Fibroblast of the conjunctiva (primary cell): ENCODE measurements at places on chromosomes 7 and 10.

GRCh38 chr7:143129477-143129876 lies 2.4 kb upstream of the PIP start:
- no peak for DNase-seq

DNA sequence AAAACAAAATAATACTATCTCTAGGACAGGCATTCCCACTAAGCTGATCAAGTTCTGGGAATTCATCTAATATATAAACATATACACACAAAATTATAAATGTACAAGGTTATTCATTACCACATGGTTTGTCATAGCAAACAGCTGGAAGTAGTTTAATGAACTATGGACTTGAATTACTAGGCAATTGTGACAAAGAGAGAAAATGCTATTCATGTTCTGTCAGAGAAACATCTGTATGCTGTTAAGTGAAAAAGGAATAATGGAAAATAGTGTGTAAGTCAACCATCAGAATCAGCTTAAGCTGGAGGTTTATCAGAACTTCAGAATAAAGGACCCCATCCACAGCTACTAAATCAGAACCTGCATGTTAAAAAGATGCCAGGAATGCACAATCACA lies 2.8 kb downstream of the ZNF248 start:
- peak; percentile 12 for DNase-seq

DNA sequence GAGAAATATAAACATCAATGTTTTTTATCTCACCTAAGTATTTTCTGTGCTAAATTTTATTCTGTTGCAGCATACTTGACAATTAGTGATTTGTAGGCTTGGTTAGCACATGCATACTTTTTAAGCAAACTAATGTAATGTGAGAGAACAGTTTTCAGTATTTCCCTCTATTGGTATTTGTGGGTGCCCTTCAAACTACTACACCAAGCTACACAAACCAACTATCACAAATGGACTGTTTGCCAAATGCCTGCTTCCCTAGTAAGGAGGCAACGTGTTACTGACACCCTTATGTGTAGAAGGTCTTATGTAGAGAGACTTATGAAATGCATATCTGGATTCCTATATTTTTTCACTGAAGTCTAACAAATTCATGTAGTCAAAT lies 98.4 kb upstream of the FZD1 start:
- DNase-seq, result no peak

GRCh38 chr7:138163800-138164199 lies 87.5 kb downstream of the AKR1D1 start:
- DNase-seq, result no peak

- peak; percentile 40 for DNase-seq
Measured at GRCh38 chr7:34061149-34061548, 155.8 kb downstream of the BMPER start.

- no peak for DNase-seq
Measured at GRCh38 chr7:94436700-94437099, 42.0 kb downstream of the COL1A2 start.

GRCh38 chr7:20491284-20491683 lies 124.2 kb upstream of the ABCB5 start:
- DNase-seq, result no peak

GRCh38 chr10:28326516-28327490 lies 23.9 kb upstream of the MPP7 start:
- no peak for DNase-seq

- no peak for DNase-seq
Measured at GRCh38 chr7:109498131-109498530, 928.5 kb downstream of the DNAJB9 start.

DNA sequence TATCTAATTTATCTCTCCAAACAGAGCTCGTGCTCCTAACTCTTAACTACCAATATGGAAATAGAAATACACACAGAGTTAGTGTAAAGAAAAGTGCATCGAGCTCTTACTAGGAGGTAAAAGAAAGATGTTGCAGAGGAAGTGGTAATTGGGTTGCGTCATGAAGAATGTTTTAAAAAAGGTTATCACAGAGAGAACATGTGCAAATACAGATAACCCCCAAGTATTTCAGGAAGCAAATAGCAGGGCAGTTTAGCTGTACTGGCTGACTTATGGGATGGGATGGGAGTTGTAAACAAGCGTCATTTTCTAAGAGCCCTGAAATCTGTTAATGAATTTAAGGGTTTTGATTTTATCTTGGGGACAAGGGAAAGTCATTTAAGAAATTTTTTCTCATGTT lies 153.9 kb downstream of the AGMO start:
- no peak for DNase-seq

GRCh38 chr10:85459906-85460305 lies 906.7 kb downstream of the GRID1 start:
- no peak for DNase-seq

DNA sequence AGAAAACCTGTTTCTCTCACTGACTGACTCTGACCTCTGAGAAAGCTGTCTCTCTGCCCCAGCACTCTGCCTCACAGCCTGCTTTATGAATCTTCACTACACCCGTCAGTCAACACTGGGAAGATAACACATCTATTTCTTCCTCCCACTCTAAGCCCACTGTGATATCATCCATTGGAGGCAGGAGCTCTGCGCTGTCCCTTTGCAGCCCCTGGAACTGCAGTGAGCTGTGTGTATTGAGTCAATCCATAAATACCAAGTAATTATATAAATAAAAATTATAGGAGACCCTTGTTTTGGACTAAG lies 17.2 kb upstream of the FXYD4 start:
- no peak for DNase-seq

- no peak for DNase-seq
Measured at GRCh38 chr10:89894051-89894450, 192.7 kb downstream of the KIF20B start.

GRCh38 chr10:63751836-63752235 lies 230.6 kb downstream of the REEP3 start:
- DNase-seq, result no peak
